ENCODE measurements at places on chromosomes 16 and 17. TPM values are rescaled to one million over a fixed set of nuclear protein-coding genes. Genes with fewer than 3 reads are reported as not detected.

Gene SDR42E2
- not detected for total RNA-seq

Gene AATK
- total RNA-seq, result 0.32 TPM

Gene NPTX1
- total RNA-seq, result 2.6 TPM

Gene TEPSIN
- 28.0 TPM for total RNA-seq

DNA sequence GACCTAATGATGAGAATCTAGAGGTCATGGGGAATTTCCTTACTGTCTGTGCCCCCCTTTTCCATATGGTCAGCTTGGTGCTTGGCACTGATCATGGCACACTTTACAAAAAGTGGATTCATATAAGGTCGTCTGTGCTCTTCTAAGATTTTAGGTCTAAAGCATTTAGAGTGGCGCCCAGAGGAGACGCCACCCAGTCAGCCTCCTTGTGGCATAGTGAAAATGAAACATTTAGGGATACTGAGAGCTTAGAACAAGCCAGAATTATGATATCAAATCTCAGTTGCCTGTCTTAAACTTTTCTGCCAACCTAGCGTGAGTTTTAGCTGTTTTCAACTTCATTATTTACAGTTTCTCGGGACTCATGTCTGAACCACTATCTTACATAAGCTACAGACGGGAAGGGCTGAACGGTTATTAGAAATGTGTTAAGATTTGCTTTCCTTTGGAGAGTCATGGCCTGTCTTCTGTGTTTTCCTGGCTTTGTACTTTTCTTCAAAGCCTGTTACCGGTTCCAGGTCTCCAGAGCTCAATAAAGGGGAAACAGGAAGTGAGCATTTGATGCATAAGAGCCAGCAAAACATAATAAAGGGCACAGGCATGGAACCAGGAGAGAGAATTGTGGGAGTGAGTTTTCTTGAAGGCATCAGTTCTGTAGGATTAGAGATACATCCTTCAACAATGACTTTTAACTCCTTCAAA, 13.7 kb downstream of the ZNRF1 start:
- no peak for DNase-seq

DNA sequence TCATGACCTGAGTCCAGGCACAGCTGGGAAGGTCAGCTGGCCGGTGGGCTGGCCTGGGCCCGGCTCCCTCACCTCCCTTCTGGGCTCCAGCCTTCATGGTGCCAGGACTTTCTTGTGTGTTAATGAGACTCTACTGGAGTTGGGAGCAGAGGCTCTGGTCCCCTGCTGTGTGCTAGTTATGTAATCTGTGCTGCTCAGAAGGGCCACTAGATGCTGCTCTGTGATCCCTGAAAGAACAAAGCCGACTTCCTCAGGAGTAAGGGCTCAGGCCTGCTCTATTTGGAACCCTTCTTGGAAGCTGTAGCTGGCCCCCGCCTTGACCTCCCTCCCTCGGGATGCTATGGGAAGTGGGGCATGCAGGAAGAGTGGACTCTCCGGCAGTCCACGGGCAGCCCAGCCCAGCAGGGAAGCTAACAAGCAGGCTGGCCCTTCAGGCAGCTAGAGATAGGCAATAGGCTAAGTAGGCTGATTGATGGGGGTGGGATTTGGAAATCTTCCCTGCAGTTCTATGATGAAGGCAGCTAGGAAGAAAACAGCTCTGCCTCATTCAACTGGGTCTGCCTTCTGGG, 3.3 kb upstream of the CDK5R1 start:
- peak; percentile 91 for DNase-seq

DNA sequence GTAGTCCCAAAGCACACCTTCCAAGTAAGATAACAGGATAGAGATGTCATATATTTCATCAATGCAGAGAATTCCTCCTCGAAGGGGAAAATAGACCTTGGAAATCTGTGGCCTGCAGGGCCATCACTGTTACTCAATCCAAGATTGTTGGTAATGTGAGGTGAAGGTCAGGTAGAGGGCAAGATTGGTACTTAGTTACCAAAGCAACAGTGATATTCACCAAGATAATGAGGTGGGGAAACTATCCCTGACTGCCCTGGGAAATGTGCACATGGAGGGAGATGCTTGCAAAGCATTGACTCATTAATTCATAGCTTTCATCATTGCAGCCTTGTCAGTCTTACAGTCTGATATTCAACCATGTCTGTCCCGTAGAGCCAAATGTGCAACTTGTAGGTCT, 234.1 kb upstream of the MON1B start:
- DNase-seq, result no peak

DNA sequence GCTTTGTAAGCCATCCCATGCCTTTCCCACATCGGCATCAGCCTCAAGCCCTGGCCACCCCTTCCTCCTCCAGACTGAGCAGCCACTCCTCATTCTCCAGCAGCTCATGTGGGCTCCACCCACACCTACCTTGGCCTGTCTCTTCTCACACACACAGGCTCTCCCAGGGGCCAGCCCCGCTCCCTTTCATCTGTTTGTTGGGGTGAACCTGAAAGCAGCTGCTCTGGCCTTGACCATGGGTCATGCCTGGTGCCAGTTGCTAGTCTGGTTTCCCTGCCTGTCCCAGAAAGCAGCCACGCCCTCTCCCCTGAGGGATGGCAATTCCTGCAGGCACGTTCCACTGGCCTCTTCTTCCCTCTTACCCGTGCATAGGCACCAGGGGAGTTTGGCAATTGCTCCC, 11.4 kb upstream of the TMEM238L start:
- no peak for DNase-seq

GRCh38 chr17:65519462-65519861, 42.0 kb downstream of the AXIN2 start:
- DNase-seq, result no peak
